ENCODE measurements at places on chromosomes 11 and 22. TPM values are rescaled to one million over a fixed set of nuclear protein-coding genes. Genes with fewer than 3 reads are reported as not detected.

DNA sequence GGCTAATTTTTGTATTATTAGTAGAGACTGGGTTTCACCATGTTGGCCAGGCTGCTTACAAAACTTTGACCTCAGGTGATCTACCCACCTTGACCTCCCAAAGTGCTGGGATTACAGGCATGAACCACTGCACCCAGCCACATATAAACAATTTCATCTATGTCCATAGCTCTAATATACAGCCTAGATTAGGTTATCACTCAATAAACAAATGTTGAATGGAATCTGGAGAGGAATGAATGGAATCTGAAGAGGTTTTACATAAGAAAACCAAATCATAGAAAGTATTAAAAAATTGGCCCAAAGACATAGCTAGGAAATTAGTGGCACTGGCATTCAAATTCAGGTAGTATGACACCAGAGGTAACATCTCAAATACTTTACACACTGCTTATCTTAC, 1401.4 kb upstream of the TENM4 start:
- no peaks in the 10 kb centered on the region for H3K4me1 ChIP-seq
- DNase-seq = no peak
- H3K27ac ChIP-seq = no peak overlapping the region
- no peaks in the 10 kb centered on the region for H3K27me3 ChIP-seq
- H3K36me3 ChIP-seq = no peaks in the 10 kb centered on the region

GRCh38 chr11:74024261-74025029, 15.6 kb upstream of the UCP3 start:
- no peak overlapping the region for H3K27ac ChIP-seq
- no peak for DNase-seq
- H3K27me3 ChIP-seq = no peaks in the 10 kb centered on the region
- H3K36me3 ChIP-seq = peaks cover 25% of the 10 kb centered on the region

- no peak overlapping the region for H3K27ac ChIP-seq
- H3K4me1 ChIP-seq = peaks cover 19% of the 10 kb centered on the region
- no peak for DNase-seq
- H3K36me3 ChIP-seq = peaks cover 59% of the 10 kb centered on the region
Observed at GRCh38 chr11:117459123-117459978, 131.7 kb downstream of the CEP164 start.

- peaks cover 11% of the 10 kb centered on the region for H3K4me1 ChIP-seq
- H3K36me3 ChIP-seq = peaks cover 33% of the 10 kb centered on the region
- H3K27me3 ChIP-seq = no peaks in the 10 kb centered on the region
- no peak overlapping the region for H3K27ac ChIP-seq
Observed at GRCh38 chr22:26291940-26292666, 122.8 kb downstream of the SEZ6L start.

Gene PATE2
- 0.61 TPM for total RNA-seq

Gene IFITM1
- total RNA-seq = 23.1 TPM
